ENCODE measurements at places on chromosomes 3 and 15.
A peak's percentile ranks its signal among the peaks of the same experiment; 100 is the strongest.

DNA sequence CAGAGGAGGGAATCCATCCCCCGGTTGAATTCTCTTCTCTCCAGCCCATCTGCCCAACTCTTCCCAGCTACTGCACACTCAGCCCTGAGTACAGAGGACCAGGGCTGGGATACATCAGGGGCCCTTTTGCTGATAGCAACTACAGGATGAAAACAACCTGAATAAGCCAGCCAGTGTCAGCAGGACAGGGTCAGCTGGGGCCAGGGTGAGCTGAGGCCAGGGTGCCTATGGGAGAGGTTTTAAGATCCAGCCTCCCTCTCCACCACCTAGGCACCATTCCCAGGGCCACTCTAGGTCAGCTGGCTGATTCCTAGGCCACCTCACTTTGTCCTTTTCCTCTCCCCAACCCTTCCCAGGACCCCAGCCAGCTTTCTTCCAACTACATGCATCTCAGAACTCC, 83.8 kb downstream of the MRPL46 start:
- no peaks in the 10 kb centered on the region for H3K36me3 ChIP-seq
- no peak overlapping the region for H3K27ac ChIP-seq

DNA sequence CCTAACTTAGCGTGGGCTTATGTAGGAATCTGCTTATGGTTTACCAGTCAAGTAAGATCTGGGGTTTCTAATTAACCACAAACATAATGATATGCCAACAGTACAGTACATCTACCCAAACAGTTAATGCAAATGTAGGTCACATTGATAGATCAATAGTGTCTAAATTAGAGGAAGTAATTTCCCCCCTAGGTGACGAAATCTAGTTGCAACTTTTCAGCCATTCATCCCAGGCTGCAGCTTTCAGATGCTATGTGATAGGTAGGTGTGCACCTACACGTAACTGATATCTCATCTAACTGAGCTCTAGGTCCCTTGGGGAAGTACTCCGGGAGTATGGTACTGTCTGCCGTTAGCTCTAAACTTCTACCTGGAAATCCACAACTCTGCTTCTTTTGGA, 57.2 kb downstream of the CRTC3 start:
- DNase-seq, result no peak
- no peaks in the 10 kb centered on the region for H3K27me3 ChIP-seq
- peaks cover 2% of the 10 kb centered on the region for H3K36me3 ChIP-seq
- no peak overlapping the region for H3K4me3 ChIP-seq
- no peak overlapping the region for H3K27ac ChIP-seq
- H3K4me1 ChIP-seq, result no peaks in the 10 kb centered on the region

- H3K36me3 ChIP-seq, result no peaks in the 10 kb centered on the region
- no peak for DNase-seq
- no peaks in the 10 kb centered on the region for H3K4me1 ChIP-seq
- H3K4me3 ChIP-seq, result no peak overlapping the region
- no peak overlapping the region for H3K27ac ChIP-seq
Measured at GRCh38 chr3:106204160-106204868, 335.5 kb upstream of the CBLB start.

DNA sequence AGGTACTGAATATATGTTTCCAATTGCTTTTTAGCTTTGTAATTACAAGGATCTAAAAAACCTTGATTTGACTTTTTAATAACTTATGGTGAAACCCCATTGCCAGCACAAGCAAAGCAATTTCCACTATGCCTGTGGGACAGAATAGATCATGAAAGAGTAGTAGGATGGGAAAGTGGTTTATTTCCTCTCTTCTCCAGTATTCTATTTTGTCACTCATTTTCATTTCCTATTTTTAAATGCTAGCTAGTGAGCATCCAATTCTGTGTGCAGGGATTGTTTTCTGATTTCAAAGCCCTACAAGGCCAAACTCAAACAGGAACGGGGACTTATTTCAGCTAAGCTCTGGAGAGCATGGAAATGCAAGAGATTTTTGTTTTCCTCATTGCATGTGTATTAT, 132.0 kb upstream of the TGFBR2 start:
- no peak overlapping the region for H3K4me3 ChIP-seq
- H3K27ac ChIP-seq, result no peak overlapping the region
- H3K27me3 ChIP-seq, result peaks cover 2% of the 10 kb centered on the region
- H3K36me3 ChIP-seq, result no peaks in the 10 kb centered on the region
- no peak for DNase-seq

DNA sequence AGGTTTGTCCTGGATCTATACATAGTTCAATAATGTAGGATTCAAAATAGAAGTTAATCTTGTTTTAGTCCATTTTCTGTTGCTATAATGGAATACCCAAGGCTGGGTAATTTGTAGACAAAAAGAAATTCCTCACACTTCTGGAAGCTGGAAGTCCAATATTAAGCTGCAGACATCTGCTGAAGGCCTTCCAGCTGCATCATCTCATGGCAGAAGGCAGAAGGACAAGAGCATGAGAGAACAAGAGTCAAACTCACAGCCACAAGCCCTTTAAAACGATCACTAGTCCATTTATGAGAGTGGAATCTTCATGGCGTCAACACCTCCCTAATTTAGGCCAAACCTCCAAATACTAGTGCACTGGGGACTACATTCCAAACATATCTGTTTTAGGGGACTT, 669.3 kb downstream of the ROBO2 start:
- no peaks in the 10 kb centered on the region for H3K36me3 ChIP-seq
- H3K4me1 ChIP-seq, result no peaks in the 10 kb centered on the region
- no peak for DNase-seq
- H3K4me3 ChIP-seq, result no peak overlapping the region

DNA sequence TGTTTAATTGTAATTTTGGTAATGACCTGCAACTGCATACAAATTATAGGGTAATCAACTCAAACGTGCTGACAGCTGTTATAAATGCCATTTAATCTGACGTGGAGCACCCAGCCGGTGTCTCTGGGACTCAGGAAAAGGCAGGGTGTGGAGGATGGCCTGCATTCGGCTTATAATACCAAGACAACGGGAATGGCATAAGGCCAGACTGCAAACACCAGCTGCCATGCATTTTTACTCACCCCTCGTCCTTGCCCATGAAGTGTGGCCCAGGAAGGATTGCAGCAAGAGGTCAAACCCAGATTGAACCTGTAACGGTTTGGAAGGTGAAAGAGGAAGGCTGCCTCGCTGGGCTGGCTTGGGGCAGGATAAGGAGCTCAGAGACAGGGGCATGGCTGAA, 96.4 kb downstream of the WNT7A start:
- no peaks in the 10 kb centered on the region for H3K4me1 ChIP-seq
- peaks cover 10% of the 10 kb centered on the region for H3K27me3 ChIP-seq
- H3K4me3 ChIP-seq, result no peak overlapping the region
- DNase-seq, result no peak
- H3K27ac ChIP-seq, result no peak overlapping the region
- H3K36me3 ChIP-seq, result no peaks in the 10 kb centered on the region

DNA sequence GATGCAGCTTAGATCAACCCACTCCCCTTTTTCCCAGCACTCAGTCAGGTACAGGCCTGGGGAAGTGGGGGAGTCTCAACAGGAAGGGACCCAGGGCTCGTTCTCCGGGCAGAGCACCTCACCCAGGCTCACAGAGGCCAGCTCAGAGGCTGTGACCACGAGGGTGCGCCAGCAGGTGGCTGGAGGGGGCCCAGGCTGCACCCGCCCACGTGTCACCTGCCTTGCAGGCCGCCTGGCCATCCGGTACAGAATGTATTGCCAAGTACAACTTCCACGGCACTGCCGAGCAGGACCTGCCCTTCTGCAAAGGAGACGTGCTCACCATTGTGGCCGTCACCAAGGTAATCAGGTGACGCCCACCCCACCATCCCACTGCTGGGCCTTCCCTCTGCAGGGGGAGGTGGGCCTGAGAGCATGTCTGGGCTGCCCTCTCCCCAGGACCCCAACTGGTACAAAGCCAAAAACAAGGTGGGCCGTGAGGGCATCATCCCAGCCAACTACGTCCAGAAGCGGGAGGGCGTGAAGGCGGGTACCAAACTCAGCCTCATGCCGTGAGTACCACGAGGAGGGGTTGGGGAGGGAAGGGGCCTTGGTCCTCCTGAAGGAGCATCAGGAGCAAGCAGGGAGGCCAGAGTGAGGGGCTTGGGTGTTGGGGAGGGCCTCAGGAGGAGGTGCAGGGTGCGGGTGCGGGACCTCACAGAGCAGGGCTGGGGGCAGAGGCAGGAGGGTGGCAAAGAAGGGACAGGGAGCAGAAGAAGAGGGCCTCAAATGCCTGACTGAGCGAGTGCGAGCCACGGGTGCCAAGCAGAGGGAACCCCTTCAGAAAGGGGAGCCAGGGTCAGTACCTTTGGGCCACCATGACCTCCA, 14.0 kb upstream of the LMAN1L start:
- H3K36me3 ChIP-seq, result peaks cover 12% of the 10 kb centered on the region
- H3K27me3 ChIP-seq, result no peaks in the 10 kb centered on the region
- no peak overlapping the region for H3K4me3 ChIP-seq
- H3K4me1 ChIP-seq, result peaks cover 35% of the 10 kb centered on the region
- peak overlapping the region; percentile 60 for H3K27ac ChIP-seq
- DNase-seq, result no peak

GRCh38 chr15:38525489-38525888, 39.1 kb downstream of the RASGRP1 start:
- no peaks in the 10 kb centered on the region for H3K4me1 ChIP-seq
- no peaks in the 10 kb centered on the region for H3K27me3 ChIP-seq
- no peak for DNase-seq
- no peak overlapping the region for H3K27ac ChIP-seq

- H3K27me3 ChIP-seq, result no peaks in the 10 kb centered on the region
- H3K4me3 ChIP-seq, result no peak overlapping the region
- H3K36me3 ChIP-seq, result peaks cover 42% of the 10 kb centered on the region
Measured at GRCh38 chr3:9800529-9800928, 7.6 kb downstream of the ARPC4 start.

DNA sequence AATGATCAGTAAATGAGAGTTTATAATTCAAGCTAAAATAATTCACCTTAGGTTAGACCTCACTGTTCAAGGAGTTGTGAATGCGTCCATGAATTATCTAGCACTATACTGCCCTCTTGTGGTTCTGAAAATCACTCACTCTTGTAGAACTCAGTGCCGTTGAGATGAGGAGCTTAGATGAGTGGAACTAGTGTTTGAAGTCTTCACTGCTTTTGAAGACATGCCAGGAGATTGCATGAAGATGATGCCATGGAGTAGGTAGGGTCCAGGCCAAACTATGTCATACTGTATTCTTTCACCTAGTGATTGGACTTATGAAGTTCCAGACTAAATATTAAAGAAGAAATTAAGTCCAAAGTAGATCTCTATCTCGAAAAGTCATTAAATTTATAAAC, 28.8 kb downstream of the LYSMD4 start:
- peaks cover 6% of the 10 kb centered on the region for H3K4me1 ChIP-seq
- no peaks in the 10 kb centered on the region for H3K27me3 ChIP-seq
- no peak overlapping the region for H3K4me3 ChIP-seq
- peak; percentile 86 for DNase-seq
- no peaks in the 10 kb centered on the region for H3K36me3 ChIP-seq

DNA sequence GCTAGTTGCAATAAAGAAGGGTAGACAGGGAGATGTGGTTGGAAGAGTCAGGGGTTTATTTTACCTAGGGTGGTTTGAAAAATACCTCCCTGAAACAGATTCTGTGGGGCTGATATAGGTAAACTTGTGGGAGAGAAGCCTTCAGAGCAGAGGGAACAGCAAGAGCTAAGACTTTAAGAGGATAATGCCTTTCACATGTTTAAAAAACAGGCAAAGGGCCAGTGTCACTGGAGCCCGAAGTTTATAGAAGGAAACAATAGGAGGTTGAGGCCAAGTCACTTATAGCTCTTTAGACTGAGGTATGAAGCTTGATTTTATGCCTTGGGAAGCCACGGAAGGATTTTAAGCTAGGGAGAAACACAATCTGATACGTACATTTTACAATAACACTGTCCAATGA, 448.7 kb downstream of the TAFA4 start:
- no peak overlapping the region for H3K27ac ChIP-seq
- no peaks in the 10 kb centered on the region for H3K4me1 ChIP-seq
- no peak for DNase-seq
- H3K27me3 ChIP-seq, result no peaks in the 10 kb centered on the region

DNA sequence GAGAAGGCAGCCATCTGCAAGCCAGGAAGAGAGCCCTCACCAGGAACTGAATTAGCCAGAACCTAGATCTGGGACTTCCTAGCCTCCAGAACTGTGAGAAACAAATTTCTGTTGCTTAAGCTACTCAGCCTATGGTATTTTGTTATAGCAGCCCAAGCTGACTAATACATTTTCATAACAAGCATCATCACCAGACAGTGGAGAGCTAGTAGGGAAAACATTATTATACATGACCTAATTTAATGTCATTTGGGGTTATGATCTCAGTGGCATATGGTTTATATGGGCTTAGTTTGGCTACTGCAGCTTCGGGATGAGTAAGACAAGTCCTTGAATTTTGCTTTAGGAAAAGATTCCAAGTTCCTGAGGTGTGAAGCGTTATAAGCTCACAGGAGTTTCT, 35.6 kb downstream of the LNP1 start:
- DNase-seq, result no peak
- no peak overlapping the region for H3K4me3 ChIP-seq
- H3K4me1 ChIP-seq, result no peaks in the 10 kb centered on the region
- H3K27ac ChIP-seq, result no peak overlapping the region
- H3K27me3 ChIP-seq, result no peaks in the 10 kb centered on the region

DNA sequence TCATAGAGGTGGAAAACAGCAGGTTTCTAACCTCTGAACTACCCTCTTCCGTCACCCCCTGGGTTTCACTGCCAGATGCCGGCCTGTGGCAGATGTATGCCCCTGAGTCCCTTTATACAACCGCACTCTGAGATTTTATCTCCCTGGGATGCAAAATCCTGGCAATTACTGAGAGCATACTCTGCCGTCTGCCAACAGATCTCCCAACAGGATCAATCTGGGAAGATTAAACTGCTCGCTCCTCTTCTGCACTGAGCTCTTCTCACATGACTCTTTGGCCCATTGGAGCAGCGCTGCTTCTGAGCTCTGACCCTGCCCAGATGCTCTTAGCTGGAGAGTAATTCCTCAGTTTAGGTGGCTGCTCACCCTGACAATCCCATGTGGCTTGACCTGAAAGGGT, 133.2 kb downstream of the LIPC start:
- no peaks in the 10 kb centered on the region for H3K36me3 ChIP-seq
- H3K27me3 ChIP-seq, result no peaks in the 10 kb centered on the region
- H3K4me1 ChIP-seq, result no peaks in the 10 kb centered on the region

- H3K4me1 ChIP-seq, result no peaks in the 10 kb centered on the region
- no peaks in the 10 kb centered on the region for H3K36me3 ChIP-seq
- H3K27ac ChIP-seq, result no peak overlapping the region
- H3K4me3 ChIP-seq, result no peak overlapping the region
- no peak for DNase-seq
Measured at GRCh38 chr3:61679026-61679425, 117.7 kb downstream of the PTPRG start.

GRCh38 chr3:111577798-111578685, 17.1 kb downstream of the ZBED2 start:
- H3K27me3 ChIP-seq, result no peaks in the 10 kb centered on the region
- no peak overlapping the region for H3K27ac ChIP-seq
- no peak overlapping the region for H3K4me3 ChIP-seq
- H3K4me1 ChIP-seq, result no peaks in the 10 kb centered on the region
- peak; percentile 69 for DNase-seq

GRCh38 chr3:123334056-123334455, 114.8 kb downstream of the ADCY5 start:
- no peak for DNase-seq
- no peaks in the 10 kb centered on the region for H3K36me3 ChIP-seq
- no peaks in the 10 kb centered on the region for H3K4me1 ChIP-seq
- H3K27me3 ChIP-seq, result no peaks in the 10 kb centered on the region

Data from small intestine (tissue), 16 donors.